ENCODE measurements at places on chromosomes 6 and 20. TPM values are rescaled to one million over a fixed set of nuclear protein-coding genes. Genes with fewer than 3 reads are reported as not detected.

GRCh38 chr20:10466855-10467254 is 31.8 kb downstream of the SLX4IP start:
- DNase-seq = no peak

GRCh38 chr6:16816891-16817290 is 55.6 kb upstream of the ATXN1 start:
- no peak for DNase-seq

DNA sequence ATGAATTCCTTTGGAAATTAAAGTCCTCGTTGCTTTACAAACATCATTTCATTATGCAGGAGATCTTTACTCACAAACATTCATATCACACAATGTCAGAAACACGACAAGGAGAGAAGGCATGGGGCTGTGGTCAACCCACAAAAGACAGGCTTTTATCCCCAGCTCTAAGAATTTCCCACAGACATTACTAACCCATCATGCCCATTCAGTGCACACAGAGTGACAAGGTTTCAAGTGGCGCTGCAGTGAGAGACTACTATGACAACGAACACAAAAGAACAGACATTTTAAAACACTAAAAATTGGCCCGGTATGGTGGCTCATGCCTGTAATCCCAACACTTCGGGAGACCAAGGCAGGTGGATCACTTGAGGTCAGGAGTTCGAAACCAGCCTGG is 579.8 kb upstream of the AGPAT4 start:
- no peak for DNase-seq

The DNMT3B gene
- total RNA-seq = 0.79 TPM

DNA sequence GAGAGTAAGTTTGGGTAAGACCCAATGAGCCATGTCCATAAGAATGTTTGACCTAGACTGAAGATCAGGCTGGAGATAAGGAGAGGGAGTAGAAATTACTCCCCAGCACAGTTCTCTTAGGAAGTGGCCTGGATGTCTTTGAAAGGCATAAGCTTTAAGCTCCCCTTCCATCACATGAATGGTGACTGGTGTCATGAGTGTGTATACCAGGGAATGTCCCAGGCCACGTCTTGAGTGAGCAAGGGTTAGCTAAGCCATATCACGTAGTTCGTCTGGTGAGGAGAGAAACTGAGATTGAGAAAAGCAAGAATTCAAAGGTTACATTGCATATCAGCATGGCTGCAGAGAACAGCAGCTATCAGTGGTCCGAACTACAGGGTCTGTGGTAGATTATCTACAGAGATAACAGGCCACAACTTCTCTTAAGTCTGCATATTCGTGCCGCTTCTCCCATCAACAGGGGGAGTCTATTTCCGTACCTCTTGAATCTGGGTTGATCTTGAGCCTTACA is 60.1 kb upstream of the BMP2 start:
- DNase-seq = no peak

DNA sequence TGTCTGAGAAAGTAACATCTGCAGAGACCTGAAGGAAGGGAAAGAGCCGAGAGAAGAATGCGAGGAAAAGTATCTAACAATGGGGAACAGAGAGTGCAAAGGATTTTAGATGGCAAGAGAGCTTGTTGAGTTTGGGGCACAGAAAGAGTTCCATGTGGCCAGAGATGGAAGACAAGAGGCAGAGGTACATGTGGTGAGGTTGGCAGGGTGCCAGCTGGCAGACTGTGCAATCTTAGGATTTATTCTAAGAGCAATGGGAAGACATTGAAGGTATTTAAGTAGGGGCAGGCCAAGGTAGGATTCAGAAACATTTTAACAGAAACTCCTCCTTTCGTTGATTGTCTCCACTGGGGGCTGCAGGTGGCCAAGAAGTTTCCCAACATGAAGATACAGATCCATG is 20.4 kb upstream of the LBP start:
- no peak for DNase-seq

DNA sequence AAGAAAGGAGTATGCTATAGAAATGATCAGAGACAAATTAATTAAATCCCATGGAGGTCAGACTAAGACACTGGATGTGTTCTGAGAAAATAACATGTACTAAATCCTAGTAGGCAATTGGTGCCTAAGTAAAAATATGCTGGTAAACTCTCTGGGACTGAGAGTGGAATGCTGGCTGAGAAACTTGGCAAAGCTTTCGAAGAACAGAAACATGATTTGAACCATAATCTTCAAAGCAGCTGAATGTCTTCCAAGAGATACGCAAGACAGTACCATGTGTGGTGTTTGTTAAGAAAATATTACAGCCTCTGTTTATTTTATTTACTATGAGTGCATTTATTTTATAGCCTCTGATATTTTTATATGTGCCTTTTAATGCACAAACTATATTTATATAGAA is 55.2 kb downstream of the EFHC1 start:
- DNase-seq = no peak

DNA sequence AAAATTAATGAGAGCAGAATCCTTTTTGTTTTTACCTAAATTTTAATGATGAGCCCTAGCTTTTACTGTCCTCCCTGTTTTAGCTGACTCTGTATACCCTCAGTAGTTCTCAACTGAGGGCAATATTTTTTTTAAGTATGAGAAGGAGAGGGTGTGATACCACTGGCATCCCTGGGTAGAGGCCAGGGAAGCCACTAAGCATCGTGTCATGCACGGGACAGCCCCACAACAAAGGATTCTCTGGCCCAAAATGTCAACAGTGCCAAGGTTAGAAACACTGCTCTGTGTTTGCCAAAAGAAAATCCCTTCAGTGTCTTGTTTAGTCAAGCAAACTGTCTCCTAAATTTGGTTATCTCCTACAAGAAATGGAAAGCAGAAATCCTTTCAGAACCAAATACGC is 210.4 kb downstream of the KCNQ5 start:
- no peak for DNase-seq

DNA sequence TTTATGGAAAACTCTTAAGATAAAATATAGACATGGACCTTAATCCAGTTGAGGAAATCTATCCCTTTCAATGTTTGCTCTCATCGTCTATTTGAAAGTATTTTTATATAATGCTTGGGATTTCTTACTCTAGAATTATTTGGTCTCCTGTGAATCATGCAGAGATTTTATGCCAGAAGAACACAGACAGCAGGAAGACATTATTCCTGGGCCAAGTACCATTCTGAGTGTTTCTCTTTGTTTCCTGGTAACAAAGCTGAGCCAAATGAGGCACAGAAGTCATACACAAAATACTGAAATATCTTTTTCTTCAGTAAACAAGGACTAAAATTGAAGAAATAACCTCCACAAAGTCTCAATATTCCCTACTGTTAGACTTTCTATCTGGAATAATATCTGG is 538.2 kb upstream of the EYS start:
- DNase-seq = no peak

- no peak for DNase-seq
These were observed 50.3 kb upstream of the OGFRL1 start for GRCh38 chr6:71238351-71238750.

- no peak for DNase-seq
These were observed 5.6 kb downstream of the NR2E1 start for GRCh38 chr6:108171291-108171917.

DNA sequence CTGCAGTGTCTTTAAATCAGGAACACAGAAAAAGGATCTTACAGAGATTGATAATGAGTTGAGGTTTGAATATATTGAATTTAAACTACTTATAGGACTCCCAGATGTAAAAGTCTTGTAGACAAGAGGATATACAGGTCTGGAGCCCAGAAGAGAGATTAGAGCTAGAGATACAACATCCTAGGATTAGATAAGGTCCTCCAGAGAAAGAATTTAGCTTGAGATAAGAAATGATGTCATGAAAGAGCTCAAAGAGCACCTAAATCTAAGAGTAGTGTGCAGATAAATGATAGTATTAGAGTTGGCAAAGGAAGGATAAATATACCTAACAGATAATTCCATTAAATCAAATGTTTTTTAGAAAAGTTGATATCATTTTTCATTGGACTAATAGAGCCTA is 23.9 kb downstream of the EPM2A start:
- no peak for DNase-seq

- no peak for DNase-seq
These were observed 84.2 kb downstream of the RNF144B start for GRCh38 chr6:18471232-18471964.

The CNR1 gene
- total RNA-seq = 0.49 TPM

The HUS1B gene
- total RNA-seq = 0.39 TPM

DNA sequence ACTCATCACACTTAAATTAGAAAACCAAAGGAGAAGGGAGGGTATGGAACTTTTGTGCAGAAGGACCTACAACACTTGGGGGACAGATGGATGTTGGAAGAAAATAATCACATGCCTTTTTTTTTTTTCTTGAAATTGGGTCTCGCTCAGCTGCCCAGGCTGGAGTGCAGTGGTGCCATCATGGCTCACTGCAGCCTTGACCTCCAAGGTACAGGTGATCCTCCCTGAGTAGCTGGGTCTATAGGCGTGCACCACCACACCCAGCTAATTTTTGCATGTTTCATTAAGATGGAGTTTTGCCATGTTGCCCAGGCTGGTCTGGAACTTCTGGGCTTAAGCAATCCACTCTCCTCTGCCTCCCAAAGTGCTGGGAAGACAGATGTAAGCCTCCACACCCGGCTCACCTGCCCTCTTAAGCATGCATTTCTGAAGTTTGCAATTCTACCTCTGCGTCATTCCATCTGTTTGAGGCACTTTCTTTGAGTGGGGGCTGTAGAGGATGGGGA is 370.8 kb upstream of the JARID2 start:
- DNase-seq = no peak

The RCAN2 gene
- total RNA-seq = 314 TPM

The HCRTR2 gene
- not detected for total RNA-seq

DNA sequence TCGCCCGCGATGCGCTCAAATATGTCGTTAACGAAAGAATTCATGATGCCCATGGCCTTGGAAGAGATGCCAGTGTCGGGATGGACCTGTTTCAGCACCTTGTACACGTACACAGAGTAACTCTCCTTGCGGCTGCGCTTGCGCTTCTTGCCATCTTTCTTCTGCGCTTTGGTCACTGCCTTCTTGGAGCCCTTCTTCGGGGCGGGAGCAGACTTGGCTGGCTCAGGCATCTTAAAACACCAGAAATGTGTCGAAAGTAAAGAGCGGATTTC is 36.4 kb downstream of the HFE start:
- DNase-seq = no peak

The FILIP1 gene
- total RNA-seq = 236 TPM

The MYLK4 gene
- total RNA-seq = 0.60 TPM

The IP6K3 gene
- 33.3 TPM for total RNA-seq

- no peak for DNase-seq
These were observed 2.2 kb downstream of the HMGCLL1 start for GRCh38 chr6:55576811-55577210.

- DNase-seq = no peak
These were observed 13.0 kb downstream of the CUL7 start for GRCh38 chr6:43040542-43041257.

GRCh38 chr6:139490482-139490881 is 116.0 kb upstream of the CITED2 start:
- no peak for DNase-seq

- DNase-seq = peak; percentile 62
These were observed 20.1 kb downstream of the JAG1 start for GRCh38 chr20:10653599-10654249.

DNA sequence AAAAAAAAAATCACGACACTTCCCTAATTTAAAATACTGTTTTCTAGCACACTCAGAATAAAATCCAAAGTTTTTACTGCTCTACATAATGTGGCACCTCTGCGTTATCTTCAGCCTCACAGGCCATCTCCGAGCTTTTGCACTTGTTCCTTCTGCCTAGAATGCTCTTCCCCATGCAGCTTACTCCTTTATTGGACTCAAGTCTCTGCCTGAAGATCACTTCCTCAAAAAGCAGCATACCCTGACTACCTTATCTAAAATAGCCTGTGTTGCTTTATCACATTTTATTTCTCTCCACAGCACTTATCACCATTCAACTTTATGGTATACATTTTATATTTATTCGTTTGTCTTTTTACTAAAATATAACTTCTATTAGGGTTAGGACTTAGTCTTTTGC is 2.3 kb downstream of the ZNF322 start:
- DNase-seq = no peak

DNA sequence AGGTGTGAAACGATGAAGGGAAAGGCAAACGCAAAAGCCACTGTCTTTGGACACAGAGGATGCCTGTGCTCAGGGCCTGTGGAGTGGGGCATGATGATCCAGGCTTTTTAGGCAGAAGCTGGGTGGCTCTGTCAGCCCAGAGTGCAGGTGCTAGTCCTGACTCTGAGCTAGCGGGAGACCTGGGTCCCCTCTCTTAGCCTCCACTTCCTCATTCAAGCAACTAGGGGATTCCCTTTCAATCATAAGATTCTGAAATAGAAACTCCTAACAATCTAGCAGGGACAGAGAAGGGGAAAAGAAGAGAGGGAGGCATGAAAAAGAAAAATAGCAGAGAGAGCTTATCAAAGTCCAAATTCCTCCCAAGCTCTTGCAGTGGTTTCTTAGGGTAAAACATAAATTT is 7.6 kb upstream of the HIVEP2 start:
- no peak for DNase-seq

DNA sequence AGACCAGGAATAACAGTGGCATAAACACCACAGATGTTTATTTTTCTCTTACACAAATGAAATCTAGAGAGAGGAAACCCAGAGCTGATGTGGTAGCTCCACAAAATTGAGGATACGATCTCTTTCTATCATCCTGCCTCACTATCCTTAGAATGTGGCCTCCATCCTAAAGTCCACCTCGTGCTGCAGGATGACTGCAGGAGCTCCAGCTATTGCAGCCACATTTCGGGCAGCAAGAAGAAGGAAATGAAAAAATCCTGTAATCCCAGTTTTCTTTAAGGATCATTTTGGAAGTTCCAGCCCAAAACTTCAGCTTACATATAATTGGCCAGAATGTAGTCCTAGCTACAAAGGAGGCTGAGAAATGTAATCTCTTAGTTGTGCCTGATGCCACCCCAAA is 41.2 kb upstream of the ARFGEF2 start:
- no peak for DNase-seq

DNA sequence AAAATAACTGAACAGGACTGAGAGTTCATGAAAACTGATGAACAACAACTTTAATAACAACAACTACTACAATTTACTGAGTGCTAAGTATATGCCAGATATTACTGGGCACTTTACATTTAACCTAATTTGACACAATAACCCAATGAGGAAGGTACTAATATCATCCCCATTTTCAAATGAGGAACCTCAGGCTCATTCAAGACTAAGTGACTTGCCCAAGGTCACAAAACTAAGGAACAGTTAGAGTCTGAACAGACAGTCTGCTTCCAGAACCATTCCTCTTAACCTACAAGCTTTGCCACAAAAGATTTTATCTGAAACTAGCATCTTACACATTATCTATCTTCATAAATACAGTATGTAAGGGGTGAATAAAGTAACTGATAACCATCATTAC is 10.6 kb upstream of the NDRG3 start:
- no peak for DNase-seq

The CST2 gene
- total RNA-seq = not detected

GRCh38 chr20:46178891-46179290 is 60.8 kb downstream of the CD40 start:
- no peak for DNase-seq

- DNase-seq = no peak
These were observed 271.3 kb downstream of the ESR1 start for GRCh38 chr6:152078804-152079203.

Data from heart right ventricle (tissue), 16 donors.